ENCODE measurements at places on chromosomes 1 and 21. TPM values are rescaled to one million over a fixed set of nuclear protein-coding genes. Genes with fewer than 3 reads are reported as not detected.

The LRRC71 gene
- total RNA-seq, result not detected

The NUDT4B gene
- total RNA-seq, result 25.4 TPM

GRCh38 chr1:211589782-211590721 lies 11.1 kb upstream of the SLC30A1 start:
- DNase-seq, result peak; percentile 93

- no peak for DNase-seq
Measured at GRCh38 chr21:34882719-34883131, 166.4 kb downstream of the RUNX1 start.
